Neural progenitor cell (in vitro differentiated cells): ENCODE measurements at places on chromosomes 16 and 17. TPM values are rescaled to one million over a fixed set of nuclear protein-coding genes. Genes with fewer than 3 reads are reported as not detected.

GRCh38 chr16:24471561-24472350 lies 67.6 kb upstream of the RBBP6 start:
- DNase-seq, result peak; percentile 22

GRCh38 chr17:17303010-17303846 lies at the start of gene NT5M:
Gene NT5M, plus strand, starts transcription at chr17:17303373. Its CDS starts 178 bp downstream, at chr17:17303551.
- DNase-seq, result peak; percentile 92

The CDRT15 gene
- not detected in 2 replicates for total RNA-seq

GRCh38 chr16:68434624-68435210 lies 13.6 kb downstream of the SMPD3 start:
- no peak for DNase-seq

- DNase-seq, result no peak
Measured at GRCh38 chr16:59514651-59515050, 780.5 kb upstream of the GOT2 start.

GRCh38 chr17:45149037-45149668 lies 878 bp downstream of the HEXIM1 start:
- DNase-seq, result peak; percentile 95

The CRISPLD2 gene
- total RNA-seq, result 0.11 and 0.50 TPM in 2 replicates

DNA sequence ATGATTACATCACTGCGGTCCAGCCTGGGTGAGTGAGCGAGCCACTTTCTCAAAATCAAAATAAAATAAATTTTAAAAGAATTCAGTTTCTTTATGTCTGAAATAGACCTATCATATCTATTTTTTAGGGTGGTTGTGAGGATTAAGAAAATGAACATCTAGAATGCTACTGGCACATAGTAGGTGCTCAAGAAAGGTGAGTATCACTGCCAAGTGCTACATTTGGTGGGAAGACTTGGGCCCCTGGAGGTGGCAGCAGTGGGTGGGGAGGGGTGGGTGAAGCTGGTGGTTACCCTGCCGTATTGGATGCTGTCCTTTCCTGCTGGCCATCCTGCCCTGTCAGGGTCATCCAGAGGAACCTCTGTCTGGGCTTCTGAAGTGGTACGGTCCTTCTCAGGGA lies 50.3 kb downstream of the ABCC6 start:
- DNase-seq, result no peak

GRCh38 chr17:80826955-80827645 lies 164.5 kb upstream of the CHMP6 start:
- peak; percentile 39 for DNase-seq

DNA sequence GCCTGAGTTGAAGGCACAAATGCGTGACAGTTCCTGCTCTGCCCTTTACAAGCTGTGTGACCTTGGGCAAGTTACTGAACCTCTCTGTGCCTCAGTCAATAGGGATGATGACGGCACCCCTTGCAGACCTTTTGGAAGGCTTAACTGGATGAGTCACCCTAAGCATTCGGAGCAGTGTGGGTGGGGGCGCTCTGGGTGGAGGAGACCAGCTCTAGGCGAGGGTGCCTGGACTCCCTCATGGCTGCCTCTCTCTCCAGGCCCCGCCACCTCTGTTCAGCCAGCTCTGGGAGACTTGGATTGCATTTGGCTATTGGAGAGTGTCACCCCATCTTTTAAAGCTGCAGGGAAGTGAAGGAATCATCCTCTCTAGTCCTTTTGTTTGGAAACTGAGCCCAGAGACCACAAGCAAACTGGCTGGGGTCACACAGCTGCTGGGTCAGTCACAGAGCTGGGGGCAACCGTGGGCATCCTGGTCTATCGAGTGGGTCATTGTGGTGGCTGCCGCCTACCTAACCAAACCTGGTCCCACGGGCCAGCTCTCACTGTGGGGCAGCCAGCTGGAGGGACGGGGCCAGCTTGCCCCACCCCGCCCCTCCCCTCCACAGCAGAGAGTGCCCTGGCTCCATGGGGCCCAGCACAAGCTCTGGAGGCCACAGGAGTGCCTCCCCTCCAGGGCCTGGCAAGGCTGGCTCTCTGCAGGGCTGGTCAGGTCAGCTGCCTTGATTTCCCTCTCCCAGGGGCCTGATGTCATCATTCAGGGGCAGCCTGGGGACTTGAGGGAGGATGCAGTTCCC lies 20.2 kb upstream of the GSE1 start:
- DNase-seq, result no peak

GRCh38 chr17:40105861-40106759 lies 5.7 kb upstream of the NR1D1 start:
- no peak for DNase-seq

- peak; percentile 72 for DNase-seq
Measured at GRCh38 chr17:1762901-1763898, 1.3 kb downstream of the SERPINF1 start.

DNA sequence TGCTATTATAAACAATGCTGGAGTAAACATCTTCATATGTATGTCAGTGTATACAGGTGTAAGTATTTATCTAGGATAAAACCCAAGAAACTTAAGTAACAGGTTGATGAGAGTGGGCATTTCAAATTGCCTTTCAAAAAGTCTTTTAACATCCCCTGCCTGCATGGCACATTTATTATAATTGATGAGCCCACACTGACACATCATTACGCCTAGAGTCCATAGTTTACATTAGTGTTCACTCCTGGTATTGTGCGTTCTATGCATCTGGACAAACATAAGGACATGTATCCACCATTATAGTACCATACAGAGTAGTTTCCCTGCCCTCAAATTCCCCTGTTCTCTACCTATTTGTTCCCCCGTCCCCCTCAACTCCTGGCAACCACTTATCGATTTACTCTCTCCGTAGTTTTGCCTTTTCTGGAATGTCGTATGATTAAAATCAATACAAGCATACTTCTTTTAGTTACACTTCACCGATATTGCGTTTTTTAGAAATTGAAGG lies 53.7 kb downstream of the NACA2 start:
- no peak for DNase-seq

DNA sequence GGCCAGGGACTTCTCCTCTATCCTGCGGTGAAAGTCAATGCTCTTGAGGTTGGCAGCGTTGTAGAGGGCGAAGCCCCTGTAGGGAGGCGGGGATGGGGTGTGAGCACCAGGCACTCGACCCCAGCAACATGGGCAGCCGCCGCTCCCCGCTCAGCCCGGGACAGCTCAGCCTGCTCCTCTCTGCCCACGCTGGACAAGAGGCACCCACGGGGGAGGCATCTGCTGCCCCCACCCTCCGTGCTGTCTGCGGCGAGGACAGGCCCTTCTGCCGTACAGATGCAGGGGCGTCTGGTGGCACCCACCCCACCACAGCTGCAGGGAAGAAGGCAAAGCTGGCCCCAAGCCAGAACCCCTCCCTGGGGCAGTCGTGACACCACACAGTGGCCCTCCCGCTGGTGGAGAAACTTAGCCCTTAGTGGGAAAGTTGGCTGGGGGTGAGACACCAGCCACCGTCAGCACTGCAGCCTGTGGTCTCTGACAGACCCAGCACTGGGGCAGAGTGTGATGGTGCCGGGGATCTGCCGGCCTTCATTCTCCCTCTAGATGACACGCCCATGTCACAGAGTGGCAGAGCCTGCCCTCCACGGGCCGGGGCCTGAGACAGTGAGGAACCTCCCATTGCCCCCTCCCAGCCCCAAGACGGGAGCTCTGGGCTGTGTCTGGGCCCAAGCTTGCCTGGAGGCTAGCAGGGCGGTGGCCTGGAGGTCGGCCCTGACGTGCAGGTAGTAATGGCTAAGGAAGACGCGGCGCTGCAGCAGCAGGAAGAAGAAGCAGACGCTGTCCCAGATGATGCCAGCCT lies 19.5 kb downstream of the CTU2 start:
- DNase-seq, result no peak

- DNase-seq, result no peak
Measured at GRCh38 chr16:88698646-88699045, 7.6 kb downstream of the RNF166 start.

The ORAI3 gene
- total RNA-seq, result 10.2 and 20.1 TPM in 2 replicates

DNA sequence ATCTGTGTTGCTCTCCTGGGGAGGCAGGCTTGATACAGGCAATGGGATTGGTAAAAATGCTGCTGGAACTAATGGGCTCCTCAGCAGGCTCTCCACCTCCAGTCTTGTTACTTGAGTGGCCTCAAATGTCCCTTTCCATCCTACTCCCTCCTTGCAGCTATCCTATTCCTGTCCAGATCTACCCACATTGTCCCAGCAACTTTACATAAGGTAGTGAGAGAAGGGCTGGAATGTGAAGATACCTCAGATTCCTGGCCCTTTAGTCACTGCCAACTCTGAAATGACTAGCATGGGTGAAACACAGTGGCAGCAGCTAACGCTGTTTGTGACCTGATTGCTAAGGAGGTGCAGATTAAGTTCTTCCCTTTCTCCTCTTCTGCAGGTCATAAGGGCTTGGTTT lies 210.1 kb upstream of the HS3ST4 start:
- no peak for DNase-seq

- no peak for DNase-seq
Measured at GRCh38 chr16:11794447-11794846, 2.6 kb downstream of the ZC3H7A start.

DNA sequence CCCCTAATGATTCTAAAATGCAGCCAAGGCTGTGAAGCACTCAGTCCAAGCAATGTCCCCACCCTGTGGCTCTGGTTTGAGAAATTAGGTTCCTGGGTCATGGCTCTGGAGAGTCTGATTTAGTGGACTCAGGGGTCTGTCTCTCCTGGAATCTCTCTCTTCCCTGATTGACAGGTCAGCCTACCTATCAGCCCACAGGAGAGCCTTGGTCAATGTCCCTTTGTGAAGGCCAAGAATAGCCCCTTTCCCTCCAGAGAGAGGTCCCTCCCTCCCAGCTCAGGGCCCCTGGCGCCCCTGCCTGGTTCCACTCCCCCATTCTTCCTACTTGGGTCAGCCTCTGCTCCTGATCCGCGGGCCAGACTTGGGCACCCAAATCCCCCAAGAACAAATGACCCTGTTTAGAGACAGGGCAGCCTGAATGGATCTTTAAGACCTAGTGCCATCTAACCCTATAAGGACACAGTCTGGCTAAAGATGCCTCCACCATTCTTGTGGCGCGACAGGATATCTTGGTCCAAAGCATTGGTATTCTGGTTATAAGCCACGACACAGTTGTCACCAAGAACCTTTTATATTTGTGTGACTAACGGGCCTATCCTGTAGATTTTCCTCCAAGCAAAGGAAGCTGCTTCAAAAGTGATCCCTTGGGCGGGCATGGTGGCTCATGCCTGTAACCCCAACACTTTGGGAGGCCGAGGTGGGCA lies 38.3 kb upstream of the PRSS54 start:
- peak; percentile 46 for DNase-seq

The RBFOX1 gene
- 1.2 and 1.5 TPM in 2 replicates for total RNA-seq

GRCh38 chr16:80518436-80518835 lies 22.4 kb upstream of the DYNLRB2 start:
- DNase-seq, result no peak

DNA sequence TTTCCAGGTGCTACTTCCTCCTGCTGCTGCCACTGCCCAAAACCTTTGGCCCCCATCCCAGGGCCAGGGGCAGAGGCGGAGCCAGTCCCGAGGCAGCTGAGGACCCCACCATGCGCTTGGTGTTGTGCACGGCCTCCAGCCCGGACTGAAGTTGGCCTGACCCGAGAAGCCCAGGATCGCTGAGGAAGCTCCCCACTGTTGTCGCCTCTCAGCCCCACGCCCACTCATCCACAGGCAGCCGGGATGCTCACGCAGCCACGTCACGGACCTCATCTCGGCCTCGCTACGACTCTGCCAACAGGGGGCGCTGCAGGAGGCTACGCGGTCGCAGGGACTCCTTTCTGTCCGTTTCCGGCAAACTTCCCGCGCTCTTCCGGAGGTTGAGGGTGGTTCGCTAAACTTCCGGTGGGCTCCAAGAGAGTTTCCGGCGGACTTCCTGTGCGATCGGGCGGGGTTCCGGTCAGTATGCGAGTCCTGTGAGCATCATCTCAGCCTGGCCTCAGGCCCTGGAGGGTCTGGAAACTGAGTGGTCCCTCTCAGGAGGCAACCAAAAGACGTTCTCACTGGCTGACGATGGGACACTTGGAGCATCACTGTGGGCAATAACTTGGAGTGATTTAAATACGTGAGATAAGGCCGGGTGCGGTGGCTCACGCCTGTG lies 12.4 kb downstream of the ZG16B start:
- peak; percentile 69 for DNase-seq

- peak; percentile 63 for DNase-seq
Measured at GRCh38 chr17:44362949-44363612, 572 bp downstream of the FAM171A2 start.

DNA sequence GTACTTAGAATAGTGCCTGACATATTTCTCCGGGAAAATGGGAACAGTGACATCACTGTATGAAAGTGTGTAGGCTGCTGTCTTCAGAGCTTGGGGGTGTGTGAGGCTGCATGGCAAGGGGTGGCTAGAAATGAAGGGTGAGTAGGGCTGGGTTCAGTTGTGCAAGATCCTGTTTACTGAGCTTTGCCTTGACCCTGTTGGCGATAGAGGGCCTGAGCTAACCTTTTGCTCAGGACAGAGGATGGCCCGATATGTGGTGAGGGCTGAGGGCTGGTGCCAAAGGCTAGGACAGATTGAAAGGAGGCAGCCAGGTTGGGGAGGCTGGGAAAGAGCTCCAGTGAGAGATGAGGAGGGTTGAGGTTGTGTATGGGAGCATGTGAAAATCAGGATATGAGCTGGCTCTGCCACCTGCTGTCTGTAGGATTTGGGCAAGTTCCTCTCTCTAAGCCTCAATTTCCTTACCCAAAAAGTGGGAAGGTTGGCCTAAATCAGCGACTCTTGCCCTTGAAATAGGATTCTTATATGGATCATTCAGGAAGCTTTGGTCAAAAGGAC lies 6.0 kb upstream of the CCL1 start:
- DNase-seq, result no peak

DNA sequence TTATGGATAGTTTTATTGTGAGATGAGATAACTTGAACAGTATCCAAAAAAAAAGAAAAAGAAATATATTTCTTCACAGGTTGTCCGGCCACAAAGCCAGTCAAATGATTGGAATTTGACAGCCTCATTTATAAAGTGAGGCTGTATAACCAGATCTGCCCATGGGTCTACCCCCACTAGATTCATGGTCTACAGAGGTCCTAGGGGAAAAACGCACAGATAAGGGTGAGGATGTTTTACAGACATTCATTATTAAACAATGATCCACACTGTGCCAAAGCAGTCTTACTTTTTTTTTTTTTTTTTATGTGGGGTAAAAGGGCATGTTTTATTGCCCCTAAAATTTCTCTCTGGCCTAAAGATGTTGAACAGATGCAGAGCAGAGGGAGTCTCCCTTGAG lies 1503.0 kb upstream of the CDH8 start:
- no peak for DNase-seq

- DNase-seq, result no peak
Measured at GRCh38 chr16:49623501-49624266, 232.2 kb downstream of the ZNF423 start.

The SLC52A1 gene
- total RNA-seq, result 0.31 TPM in 1 of 2 replicates, not detected in the other
